ENCODE measurements at places on chromosomes 12 and 14.

GRCh38 chr14:68950111-68950510 is 29.0 kb downstream of the ACTN1 start:
- DNase-seq, result no peak

DNA sequence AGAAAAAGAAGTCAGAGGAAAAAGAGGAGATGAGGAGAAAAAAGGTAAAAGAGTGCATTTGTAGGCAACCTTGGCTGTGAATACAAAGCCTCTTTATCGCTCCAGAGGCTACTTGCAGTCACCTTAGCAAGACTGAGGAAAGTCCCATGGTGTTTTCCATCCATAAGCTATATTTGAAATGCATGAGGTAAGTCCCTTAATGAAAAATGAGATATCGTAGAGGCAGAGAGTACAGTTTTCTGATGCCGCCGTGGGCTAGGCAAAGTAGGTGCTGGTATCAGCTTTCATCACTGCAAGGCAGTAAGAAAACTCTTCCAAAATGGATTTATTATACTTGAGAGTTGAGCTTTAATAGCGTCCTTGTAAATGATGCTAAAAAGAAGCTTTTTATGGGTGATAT is 186.8 kb downstream of the ASCL1 start:
- no peak for DNase-seq

DNA sequence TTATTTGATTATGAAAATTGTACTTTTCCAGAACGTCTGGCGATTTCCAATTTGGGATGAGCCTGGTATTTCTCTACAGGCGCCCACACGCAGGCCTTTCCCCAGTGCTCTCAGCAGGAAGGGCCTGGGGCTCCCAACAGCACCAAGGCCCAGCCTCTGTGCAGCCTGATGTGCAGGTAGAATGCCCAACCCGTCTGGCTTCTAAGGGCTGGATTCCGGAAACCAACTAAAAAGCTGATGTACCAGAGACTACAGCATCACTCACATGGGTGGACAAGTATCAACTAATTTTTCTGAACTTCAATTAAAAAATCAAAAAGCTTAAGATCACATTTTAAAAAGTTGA is 25.8 kb downstream of the CDC42BPB start:
- no peak for DNase-seq

DNA sequence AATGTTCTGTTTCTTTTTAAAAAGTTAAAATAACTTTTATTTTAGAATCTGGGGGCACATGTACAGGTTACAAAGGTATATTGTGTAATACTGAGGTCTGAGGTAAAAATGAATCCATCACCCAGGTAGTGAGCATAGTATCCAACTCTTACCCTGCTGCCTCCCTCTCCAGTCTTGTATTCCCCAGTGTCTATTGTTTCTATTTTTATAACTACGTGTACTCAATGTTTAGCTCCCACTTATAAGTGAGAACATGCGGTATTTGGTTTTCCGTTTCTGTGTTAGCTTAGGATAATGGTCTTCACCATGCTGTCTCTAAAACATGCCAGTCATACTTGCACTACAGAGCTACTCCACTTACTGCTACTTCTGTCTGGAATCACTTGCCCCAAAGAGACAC is 8.4 kb downstream of the FBXO33 start:
- no peak for DNase-seq

DNA sequence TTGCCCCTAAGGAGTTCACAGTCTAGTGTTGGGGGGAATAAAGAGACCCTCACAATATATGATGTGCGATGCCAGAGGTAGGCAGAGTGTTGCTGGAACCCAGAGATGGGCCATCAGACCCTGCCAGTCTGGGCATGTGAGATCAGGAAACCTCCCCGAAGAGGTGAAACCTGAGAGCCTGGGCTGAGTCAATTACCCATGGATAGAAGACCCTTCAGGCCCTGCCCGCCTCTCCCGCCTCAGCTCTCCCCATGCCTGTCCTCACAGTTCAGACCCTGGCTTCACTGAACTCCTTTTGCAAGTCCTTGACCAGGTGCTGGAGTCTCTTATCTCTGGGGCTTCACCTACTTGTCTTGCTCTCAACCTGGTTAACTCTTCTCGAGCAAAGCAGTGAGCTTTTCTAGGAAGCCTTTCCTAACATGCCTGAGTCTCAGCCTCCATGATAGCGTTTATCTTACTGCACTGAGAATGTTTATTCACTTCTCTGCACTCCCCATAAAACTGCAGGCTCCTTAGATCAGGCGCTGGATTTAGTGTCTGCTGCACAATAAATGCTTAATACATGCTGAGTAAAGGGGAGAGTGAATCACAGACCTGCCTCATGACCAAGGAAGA is 19.6 kb downstream of the ALDH1L2 start:
- DNase-seq, result no peak

DNA sequence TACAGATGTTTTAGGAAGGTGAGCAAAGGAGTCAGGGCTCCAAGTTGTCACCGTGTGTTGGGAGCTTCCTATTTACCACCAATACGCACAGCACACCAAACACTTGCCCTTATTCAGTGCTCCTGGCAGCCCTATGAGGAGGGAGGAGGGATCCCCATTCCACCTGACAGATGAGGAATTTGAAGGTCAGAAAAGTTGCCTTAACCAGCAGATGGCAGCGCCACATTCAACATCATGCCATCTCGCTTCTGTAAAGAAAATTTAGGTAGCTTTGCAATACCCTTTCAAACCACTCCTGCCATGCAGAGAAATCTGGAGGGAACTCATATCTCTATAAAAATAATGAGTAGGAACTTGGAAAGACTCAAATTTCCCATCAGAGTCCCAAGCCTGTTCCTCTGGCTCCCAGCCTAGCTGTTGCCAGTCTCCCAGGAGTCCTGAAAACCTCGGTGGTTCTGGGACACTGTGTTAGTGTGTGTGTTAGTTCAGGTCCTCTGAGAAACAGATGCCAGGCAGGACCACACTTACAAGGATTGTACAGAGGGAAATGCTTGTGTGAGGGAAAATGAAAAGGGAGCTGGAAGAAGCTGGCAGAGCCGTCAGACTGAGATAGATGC is 410.5 kb downstream of the MED13L start:
- DNase-seq, result no peak

DNA sequence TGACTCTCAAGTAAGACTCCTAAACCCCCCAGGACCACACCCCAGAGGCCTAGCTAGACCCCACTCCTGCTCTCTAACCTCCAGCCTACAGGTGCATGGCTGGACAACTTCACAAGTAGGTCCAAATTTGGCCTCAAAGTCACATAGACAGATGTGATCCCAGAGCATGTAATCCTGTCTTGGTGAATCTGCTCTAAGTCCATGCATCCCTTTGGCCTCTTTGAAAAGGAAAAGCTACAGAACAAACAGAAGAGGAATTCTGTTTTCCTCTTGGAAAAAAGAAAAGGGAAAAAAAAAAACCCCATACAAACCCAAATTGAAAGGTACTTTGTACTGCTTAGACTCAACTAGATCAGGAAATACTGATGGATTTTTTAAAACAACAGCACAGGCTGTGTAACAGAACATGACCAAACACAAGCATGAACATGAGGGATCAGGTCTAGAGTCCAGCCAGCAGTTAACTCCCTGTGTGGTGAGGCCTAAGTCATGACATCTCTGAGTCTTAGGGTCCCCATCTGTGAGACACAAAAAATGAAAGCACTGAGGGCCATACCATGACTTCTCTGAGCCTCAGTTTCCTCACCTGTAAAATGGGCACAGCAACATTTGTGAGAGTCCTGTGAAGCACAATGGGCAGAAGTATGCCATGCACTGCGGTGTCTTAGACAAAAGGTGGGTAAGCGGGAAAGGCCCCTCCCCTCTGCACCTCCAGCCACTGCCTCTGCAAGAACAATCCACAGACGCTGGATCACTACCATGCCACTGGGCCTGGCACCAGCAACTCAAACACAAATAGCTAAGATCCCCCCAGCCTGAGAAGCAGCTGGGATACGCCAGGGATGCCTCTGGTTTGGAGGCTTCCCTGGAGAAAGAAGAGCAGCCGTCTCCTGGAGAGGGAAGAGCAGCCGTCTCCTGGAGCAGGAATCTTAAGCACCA is 9.9 kb downstream of the PITPNM2 start:
- no peak for DNase-seq

DNA sequence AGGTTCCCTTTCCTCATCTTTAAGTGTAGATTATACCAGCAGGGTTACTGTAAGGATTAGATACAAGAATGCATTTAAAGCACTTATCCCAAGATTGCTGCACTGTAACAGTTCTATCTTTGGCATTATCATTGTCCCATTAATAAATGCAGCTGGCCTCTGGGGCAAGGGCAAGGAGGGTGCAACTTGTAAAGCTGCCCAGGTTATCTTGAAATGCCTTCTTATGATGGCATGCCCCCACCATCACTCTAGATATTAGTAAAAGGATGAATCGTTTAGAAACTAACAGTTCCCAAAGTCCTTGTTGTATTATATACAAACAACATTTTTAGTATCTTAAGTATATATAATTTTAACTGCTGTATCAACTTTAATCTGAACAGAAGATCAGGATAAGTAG is 6.8 kb downstream of the LTA4H start:
- DNase-seq, result no peak
